NCI-H524 (cell line): ENCODE measurements at places on chromosomes 7 and 10.
A peak's percentile ranks its signal among the peaks of the same experiment; 100 is the strongest.

DNA sequence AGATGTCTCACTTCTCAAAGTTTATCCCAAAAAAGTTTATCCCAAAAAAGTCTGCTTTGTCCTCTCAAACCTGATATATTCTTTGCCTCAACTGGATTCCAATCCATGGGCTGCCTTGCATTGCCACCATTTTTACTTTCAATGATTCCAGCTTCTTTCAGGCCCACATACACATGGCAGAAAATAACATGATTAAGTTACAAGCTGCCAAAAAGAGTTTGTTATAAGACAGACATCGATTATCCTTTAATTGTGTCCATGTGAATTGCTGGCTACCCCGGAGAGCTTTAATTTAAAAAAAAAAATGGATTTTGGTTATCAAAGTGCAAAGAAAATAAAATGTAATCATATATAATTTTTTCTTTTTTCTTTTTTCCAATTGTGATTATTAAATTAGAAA lies 819.6 kb upstream of the SORCS1 start:
- DNase-seq, result no peak

DNA sequence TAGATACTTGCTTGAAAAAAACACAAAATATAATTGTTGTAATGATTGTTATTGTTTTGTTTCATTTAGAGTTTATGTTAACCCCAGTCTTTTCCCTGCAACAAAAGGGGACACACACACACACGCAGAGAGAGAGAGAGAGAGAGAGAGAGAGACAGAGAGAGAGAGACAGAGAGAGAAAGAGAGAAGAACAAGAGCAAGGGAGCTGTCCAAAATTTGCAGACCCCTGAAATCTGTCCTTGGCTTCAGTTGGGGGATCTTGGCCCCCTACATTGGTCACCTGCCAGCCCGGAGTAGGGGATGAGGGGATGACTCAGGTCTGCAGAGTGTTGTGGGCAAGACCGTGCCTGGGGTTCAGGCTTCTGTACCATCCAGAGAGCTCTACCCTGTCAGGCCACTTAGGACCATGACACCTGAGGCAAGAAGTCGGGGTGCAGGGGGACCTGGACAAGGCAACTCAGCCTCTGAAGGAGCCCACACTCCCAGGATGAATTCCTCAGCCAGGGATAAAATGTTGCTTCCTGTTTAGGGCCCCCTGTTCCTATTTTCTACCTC lies 73.1 kb downstream of the RAMP3 start:
- no peak for DNase-seq

DNA sequence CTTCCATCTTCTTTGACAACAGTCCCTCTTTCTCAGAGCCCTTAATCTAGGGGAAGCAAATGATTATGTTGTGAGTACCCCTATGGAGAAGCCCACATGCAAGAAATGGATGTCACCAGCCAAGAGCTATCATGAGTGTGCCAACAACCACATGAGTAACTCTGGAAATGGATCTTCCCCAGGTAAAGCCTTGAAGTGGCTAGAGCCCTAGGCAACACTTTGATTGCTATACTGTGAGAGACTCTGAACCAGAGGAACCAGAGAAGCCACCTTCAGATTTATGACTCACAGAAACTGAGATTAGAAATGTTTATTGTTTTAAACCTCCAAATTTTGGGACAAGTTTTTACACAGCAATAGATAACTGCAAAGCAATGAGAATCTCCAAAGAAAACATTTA lies 60.9 kb upstream of the COL1A2 start:
- no peak for DNase-seq

GRCh38 chr7:26492816-26493215 lies 201.2 kb downstream of the SNX10 start:
- DNase-seq, result peak; percentile 64

DNA sequence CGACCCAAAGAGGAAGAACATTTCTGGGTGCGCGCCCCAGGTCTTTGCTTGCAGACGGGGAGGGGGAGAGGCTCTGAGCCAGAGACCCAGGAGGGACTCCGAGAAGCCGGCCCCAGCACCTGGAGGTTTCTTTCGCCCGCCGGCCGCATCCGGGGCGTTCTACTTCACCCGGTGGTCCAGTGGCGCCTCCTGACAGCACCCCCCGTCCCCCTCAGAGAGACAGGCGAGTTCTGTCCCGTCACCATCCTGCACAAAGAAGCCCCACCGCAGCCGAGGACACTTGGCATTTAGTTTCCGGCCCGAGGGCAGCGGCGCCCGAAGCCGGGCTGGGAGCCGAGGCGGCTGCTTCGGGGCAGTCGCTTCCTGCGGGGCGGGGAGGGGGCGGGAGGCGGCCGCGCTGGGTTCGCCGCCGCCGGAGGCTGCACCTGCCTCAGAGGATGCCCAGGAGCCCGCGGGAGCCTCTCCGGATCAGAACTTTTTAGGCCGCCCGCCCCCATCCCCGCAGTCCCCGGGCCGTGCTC lies at the start of gene TMEM178B:
Gene TMEM178B (plus strand): TSS at position 424 of the 521 bp plus-strand sequence.
- DNase-seq, result no peak

DNA sequence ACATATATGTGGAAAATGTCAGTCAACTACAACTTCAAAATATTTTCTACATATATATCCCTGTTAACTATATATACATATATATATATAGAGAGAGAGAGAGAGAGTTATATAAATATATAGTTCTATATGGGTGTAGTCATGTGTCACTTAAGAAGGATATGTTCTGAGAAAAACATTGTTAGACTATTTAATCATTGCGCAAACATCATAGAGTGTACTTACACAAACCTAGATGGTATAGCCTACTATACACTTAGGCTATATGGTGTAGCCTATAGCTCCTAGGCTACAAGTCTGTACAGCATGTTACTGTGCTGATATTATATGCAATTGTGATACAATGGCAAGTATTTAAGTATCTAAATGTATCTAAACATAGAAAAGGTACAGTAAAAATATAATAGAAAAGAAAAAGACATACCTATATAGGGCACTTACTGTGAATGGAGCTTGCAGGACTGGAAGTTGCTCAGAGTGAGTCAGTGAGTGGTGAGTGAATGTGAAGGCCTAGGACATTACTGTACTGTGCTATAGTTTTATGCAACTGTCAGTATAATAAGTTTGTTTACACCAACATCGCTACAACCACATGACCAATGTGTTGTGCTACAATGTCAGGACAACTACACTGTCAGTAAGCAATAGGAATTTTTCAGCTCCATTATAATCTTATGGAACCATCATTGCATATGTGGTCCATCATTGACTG lies 18.0 kb upstream of the FGL2 start:
- no peak for DNase-seq

GRCh38 chr10:12484941-12485805 lies 135.8 kb downstream of the CAMK1D start:
- DNase-seq, result no peak

DNA sequence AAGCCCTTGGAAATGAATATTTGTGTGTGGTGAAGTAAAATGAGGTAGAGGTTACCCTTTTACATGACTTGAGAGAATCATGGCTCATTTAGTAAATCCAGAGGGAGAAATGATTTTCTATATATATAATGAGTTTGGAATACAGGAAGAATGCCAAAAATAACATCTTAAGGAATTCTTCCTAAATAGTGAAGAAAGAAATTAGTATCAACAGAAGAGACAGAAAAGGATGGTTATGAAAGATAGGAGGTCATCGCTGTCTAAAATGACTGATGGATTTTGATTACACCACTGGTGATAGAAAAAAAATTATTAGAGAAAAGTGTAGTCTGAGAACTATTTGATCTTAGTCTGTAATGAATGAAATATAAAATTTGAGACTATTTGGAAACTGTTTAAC lies 283.0 kb downstream of the ADK start:
- no peak for DNase-seq

DNA sequence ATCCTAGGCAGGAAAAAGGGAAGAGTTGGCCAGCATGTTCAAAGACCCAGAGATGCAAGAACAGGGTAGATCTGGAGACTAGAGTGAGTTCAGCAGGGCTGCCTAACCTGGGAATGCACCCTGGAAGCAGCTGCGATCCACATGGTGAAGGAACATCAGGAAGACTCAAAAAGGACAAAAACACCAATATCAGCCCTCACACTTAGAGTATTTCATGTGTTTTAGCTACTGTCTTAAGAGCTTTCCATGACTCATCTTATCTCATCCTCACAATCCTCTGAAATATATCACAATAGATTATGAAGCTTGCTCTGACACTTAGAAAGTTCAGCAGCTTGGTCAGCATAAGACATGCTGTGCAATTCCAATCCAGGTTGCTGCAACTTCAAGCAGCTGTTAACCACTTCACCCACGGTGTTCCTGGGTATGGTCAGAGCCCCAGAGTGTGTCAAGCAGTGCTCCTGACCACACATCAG lies 380.9 kb downstream of the PARD3 start:
- DNase-seq, result no peak

- DNase-seq, result no peak
These were observed 3.3 kb downstream of the GATA3 start for GRCh38 chr10:8057636-8058273.

GRCh38 chr7:12687718-12688171 lies 312 bp downstream of the ARL4A start:
- no peak for DNase-seq

DNA sequence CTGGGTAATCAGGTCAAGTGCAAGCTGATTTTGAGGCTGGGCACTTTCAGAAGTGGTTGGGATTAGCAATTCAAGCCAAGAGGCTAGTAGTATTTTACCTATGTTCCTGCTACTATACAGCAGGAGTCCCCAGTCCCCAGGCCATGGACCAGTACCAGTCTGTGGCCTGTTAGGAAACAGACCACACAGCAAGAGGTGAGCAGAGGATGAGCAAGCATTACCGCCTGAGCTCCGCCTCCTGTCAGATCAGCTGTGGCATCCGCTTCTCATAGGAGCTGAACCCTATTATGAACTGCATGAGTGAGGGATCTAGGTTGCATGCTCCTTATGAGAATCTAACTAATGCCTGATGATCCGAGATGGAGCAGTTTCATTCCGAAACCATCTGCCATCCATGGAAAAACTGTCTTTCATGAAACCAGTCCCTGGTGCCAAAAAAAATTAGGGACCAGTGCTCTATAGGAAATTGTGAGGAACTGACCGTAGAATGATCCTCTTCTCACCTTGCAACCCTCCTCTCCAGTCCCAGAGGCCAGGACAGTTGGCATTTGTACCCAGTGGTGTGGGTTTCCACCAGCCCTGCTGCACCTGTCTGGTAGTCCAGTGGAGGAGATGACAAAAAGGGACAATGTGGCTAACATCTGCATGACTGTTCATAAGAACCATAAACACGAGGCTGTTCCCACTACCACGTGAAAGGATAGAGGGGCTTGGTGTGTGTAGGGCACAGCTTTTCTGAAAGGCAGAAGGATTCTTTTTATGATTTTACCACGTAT lies 172.5 kb downstream of the KIAA1217 start:
- peak; percentile 71 for DNase-seq

GRCh38 chr10:47368431-47369180 lies 15.5 kb downstream of the ZNF488 start:
- DNase-seq, result peak; percentile 7

DNA sequence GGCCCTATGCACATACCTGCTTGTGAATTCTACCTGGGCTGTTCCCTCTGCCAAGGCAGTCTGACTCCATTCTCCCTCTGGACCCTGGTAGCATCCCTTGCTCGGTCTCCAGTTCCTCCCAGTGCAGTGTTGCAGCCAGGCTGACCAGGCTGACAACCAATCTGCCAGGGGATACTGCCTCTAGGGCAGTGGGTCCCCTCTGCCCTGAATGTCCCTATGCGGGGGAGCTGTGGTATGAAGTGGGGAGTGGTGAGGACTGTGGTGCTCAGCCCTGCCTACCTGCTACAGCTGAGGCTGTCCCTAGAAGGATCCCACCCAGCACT lies 48.0 kb upstream of the CAMK2B start:
- DNase-seq, result no peak

- no peak for DNase-seq
These were observed 1174.9 kb upstream of the AUTS2 start for GRCh38 chr7:68423356-68423755.

DNA sequence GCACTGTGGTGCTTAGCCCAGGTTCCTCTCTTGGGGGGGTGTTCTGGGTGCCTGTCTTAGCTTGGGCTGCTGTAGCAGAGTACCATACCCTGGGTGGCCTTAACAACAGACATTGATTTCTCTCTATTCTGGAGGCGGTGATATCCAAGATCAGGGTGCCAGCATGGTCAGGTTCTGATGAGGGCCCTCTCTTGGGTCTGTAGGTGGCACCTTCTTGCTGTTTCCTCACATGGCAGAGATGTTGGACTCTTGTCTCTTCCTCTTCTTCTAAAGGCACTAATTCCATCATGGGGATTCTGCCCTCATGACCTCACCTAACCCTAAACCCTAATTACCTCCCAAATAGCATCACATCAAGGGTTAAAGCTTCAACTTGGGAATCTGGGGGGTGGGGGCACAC lies 19.9 kb upstream of the CRHR2 start:
- no peak for DNase-seq

- no peak for DNase-seq
These were observed 1.4 kb upstream of the GIMAP5 start for GRCh38 chr7:150735596-150736358.

DNA sequence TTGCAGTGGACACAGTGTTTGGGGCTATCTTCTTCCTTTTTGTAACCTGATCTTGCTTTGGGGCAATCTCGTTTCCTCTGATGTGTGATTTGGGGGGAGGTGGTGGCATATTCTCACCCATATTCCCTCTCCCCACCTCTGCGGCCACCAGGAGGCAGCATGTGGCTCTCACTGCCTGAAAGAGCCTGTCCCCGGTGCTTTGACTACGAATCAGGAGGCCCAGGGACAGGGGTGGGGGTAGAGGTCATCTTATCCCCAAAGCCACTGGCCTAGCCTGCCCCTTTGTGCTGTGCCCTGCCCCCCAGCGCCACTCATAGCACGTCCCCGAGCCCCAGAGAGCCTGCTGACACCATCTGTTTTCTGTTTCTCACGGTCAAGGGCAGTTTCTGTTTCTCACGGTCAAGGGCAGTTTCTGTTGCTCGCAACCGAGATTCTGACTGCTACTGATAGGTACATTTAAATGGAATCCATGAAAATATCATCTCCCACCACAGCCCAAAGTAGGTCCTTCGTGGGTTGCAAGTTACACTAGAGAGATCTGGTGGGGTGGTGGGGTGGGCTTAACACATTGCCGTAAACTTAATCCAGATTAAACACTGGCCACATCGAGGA lies 28.2 kb downstream of the PHYH start:
- DNase-seq, result peak; percentile 11

GRCh38 chr7:47571331-47572093 lies 10.4 kb downstream of the TNS3 start:
- peak; percentile 30 for DNase-seq

- DNase-seq, result no peak
These were observed 169.7 kb downstream of the ITGB1 start for GRCh38 chr10:32788359-32788758.

- DNase-seq, result no peak
These were observed 3.9 kb upstream of the MIOS start for GRCh38 chr7:7562736-7563135.
